ENCODE measurements at places on chromosomes 12 and 14.

- no peak for DNase-seq
Observed at GRCh38 chr12:56546680-56547079, 25.1 kb downstream of the RBMS2 start.

GRCh38 chr12:51540996-51541395 is 50.0 kb upstream of the SCN8A start:
- no peak for DNase-seq

DNA sequence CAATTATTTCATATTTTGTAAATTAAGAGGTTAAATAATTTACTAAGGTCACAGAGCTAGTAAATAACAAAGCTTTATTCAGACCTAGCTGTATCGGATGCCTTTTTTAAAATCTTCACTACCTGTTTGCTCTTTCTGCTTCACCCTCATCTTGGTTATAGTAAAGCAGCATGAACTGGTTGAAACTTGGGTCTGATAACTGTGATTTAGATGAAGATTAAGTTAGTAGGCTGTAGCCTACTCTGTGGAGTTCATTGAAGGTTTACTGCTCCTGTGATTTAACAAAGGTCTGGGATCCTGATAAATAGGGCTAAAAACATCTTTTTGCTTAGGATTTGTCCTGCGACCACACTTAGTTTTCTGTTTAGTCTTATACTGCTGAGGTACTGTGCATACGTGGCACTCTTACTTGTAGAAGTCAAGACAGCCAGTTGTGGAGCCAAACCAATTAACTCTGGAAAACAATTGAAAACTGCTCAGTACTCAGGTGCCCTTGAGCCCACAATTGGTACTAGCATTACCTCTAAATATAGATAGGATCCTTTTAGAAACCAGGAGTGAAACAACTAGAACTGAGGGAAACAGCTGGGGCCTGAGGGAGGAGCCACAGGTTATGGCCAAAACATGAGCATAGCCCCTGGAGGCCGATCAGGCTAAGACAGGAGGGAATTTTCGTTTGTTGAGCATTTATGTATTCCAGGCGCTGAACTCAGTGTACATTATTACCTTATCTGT is 2.3 kb downstream of the SPATS2 start:
- peak; percentile 13 for DNase-seq

DNA sequence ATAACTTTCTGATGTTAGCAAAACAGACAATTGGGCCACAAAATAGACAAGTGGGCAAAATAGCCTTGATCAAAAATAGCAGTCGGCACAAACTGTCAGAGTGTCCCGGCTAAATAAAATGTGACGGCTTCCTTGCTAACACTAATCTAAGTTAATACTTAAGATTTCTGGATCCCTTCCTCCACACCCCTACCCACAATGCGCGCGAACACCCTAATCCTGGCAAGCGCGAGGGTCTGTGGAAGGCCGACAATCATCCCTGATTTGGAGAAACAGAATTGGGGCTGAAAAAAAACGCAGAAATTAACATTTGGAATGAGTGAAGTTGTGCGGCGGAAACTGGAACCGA is 489 bp downstream of the CEP290 start:
- no peak for DNase-seq

GRCh38 chr12:56801661-56802622 is 38.8 kb downstream of the HSD17B6 start:
- DNase-seq: no peak

DNA sequence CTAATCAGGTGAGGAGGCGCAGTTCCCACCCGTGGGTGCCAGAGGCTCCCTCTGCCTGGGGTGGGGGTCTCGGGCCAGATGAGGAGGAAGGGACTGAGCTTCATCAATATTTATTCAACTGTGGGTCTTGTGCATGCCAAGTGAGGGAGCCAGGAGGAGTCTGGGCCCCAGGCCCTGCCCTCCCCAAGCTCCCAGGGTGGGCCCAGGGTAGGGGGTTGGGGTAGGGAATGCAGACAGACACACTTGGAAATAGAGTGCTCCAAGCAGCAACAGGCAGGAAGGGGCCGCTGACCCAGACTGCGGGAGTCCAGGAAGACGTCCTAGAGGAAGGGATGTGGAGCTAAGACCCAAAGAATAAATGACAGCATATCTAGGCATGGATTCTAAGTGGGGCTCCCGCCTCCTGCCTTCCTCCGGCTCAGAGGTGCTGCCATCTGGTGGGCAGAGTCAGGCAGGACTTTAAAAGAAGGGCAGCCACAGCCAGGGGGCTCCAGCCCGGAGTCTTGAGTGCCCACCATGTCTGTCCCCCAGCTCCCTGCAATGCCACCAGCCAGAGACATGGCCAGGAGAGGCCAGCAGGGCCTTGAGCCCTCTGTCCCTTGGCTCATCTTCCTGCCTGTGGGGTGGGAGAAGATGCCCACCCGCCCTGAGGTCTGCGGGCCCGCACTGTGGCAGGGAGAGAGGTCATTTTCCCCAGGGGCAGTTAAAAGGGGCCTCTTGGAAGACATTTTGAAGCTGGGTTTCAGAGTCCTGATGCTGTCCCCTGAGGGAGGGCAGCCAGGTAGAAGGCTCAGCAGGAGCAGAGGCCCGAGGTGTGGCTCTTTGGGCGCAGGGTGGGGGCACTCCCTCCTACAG is 70.1 kb downstream of the PHETA1 start:
- DNase-seq: peak; percentile 28

GRCh38 chr14:32336702-32337101 is 7.6 kb downstream of the AKAP6 start:
- no peak for DNase-seq

DNA sequence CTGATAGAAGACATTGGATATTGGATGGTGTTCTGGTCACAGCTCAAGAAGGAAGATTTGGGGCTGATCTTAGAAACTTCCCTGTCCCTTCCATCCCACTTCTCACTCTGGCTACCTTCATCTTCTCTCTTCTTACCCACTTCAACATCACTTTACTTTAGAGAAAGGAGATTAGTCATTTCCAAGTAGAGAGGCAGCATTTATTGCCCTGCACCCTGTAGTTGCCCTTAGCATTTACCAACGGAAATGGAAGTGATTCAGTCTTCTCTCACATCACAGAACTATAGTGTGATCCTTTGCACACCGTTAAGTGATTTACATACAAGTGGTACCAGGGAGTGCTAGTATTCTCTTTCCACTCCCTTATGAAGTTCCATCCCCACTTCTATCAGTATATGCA is 52.4 kb downstream of the PHLDA1 start:
- DNase-seq: no peak

DNA sequence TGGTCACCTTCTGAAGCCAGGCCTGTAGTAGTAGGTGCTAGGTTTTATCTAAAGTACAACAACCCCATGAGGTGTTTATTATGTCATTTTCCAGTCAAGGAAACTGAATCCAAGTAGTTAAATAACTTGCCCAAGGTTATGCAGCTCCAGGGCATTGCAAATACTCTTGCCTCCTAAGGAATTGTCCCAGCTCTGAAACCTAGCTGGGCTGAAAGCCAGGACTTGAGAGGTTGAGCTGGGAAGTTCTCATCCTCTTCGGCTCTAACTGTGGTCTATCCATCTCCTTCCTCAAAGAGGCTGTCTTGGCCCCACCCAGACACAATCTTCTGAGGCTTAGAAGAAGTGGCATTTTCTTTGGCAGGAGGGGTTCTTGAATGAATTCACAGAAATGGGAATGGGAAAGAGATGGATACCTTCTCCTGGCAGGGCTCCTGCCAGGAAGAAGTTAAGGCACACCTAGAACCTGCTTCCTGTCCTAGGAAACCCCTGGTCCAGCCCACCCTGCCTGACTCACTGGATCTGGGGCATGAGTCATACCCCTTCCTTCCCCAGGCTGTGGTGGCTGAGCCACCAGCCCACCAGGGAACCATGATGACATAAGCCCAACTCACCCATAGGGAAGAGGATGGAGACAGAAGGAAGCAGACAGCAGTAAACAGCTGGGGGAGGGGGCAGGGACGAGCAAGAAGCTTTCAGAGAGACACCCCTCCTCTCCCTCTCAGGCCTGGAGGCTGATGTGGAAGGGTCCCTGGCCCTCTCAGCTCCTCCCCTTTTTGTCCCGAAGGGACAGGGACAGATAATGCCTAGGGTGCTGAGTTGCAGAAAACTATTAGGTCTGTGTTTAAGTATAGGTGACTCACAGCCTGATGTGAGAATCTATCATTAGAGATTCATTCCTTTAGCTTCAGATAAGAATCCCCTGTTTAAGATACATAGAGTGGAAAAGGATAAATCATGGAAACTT is 2.1 kb upstream of the PLEK2 start:
- no peak for DNase-seq

- no peak for DNase-seq
Observed at GRCh38 chr12:52721838-52722470, 18.6 kb upstream of the KRT77 start.
